Suppressor macrophage treated with lipopolysaccharide for 4 hours (primary cell): ENCODE measurements at places on chromosomes 2 and 18.

DNA sequence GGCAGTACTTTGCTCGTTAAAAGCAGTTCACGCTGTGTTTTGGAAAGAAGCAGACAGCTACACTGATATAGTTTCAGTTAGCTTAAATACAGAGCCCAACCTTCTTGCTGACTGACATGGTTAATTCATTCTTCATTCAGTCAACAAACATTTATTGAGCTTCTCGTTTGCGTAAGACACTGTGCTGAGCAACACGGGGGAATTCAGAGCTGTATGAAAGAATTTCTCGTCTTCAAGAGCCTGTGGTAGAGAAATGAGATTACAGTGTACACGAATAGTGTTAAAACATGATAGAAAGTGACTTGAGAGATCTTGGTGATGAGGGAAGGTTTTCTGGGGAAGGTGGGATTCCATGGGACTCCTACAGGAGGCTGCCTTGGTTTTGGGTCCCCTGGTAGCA lies 44.7 kb downstream of the ADAM23 start:
- DNase-seq, result no peak

DNA sequence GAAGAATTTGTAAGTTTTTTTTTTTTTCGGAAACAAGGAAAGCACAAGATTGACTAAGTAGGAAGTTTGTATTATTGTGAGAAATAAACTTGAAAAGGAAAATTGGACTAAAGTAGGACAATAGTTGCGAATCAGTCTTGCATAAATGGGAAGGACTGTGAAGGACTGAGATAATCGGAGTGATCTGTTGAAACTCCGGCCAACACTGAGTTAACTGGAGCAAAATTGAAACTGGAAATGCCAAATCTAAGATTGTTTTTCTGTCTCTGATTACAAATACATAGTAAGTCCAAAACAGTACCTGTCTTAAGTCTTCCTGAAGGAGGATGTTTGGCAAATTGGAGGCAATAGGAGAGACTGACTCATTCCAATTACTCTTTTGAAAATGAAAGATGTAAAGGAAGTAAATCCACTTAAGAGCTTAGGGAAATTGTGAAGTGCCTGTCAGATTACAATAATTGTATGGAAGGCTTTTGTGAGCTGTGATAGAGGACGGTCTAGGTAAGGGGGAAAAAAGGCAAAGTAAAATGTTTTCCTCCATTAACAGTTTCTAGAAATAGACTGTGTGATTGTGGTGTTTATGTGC lies 204.9 kb upstream of the CYRIA start:
- DNase-seq, result peak; percentile 56

- no peak for DNase-seq
Measured at GRCh38 chr18:55473058-55473457, 114.9 kb downstream of the TCF4 start.

- no peak for DNase-seq
Measured at GRCh38 chr2:236240228-236240990, 23.8 kb downstream of the ASB18 start.

GRCh38 chr2:36809069-36809445 lies 112.5 kb downstream of the VIT start:
- DNase-seq, result no peak

GRCh38 chr2:121282800-121283385 lies 2.1 kb downstream of the TFCP2L1 start:
- DNase-seq, result no peak

DNA sequence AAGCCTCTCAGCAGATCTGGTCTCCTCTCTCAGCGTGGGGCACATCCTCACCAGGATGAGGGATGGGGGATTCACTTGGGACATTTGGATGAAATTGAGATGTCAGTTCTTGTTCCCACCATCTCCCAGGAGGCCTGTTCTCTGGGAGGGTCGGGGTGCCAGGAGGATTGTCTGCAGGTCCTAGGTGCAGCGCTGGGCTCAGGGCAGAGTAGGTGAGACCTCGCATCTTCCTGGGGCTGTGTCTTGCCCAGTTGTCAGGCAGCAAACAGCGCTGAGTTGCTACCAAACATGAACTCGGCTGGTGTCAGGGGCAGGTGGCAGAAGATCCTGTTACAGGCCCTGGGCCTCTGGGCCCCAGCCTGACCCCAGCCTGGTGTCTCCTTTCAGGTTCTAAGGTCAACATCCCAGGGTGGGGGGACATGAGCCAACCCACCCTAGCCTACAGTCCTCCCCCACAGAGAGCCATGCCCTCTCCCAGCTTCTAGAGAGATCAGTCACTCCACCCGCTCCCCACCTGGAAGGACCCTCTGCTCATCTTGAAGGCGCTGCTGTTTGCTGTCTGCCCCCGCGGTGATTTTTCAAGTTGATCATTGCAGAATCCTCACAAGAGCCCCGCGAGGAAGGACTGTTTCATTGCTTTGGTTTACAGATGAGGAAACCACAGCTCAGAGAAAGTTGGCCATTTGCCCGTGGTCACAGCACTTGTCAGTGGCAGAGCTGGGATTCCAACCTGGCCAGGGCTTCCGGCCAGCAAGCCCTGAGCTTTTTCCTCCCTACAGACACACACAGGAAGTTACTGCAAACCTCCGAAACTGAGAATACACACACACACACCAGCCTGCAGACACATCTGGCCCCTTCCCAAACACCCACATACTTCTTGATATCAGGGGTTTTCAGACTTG lies 83.9 kb downstream of the STPG4 start:
- peak; percentile 87 for DNase-seq

- no peak for DNase-seq
Measured at GRCh38 chr2:221533299-221533698, 38.8 kb downstream of the EPHA4 start.

- no peak for DNase-seq
Measured at GRCh38 chr2:212791569-212791968, 253.0 kb upstream of the ERBB4 start.

DNA sequence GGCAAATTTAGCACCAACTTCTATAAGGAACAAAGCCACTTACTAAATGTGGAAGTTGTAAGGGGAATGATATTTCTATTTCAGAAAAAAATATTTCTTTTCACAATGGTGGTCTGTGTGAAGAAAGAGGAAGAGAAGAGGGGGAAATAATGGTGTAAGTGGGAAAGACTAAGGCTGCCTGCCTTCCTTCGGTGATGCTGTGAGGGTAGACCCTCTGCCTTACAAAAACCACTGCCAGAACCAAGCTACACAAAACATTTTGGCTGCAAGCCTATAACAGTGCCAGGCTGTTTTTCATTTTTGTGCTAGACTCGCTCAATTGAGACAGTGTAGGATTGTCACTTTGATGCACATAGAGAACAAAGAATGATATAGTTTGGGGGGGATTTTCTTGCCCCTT lies 286.6 kb downstream of the ZEB2 start:
- no peak for DNase-seq

- DNase-seq, result no peak
Measured at GRCh38 chr2:200000444-200001163, 45.2 kb downstream of the MAIP1 start.

- peak; percentile 36 for DNase-seq
Measured at GRCh38 chr2:149601141-149601796, 13.7 kb upstream of the MMADHC start.

- no peak for DNase-seq
Measured at GRCh38 chr2:230721712-230722111, 9.1 kb downstream of the CAB39 start.

DNA sequence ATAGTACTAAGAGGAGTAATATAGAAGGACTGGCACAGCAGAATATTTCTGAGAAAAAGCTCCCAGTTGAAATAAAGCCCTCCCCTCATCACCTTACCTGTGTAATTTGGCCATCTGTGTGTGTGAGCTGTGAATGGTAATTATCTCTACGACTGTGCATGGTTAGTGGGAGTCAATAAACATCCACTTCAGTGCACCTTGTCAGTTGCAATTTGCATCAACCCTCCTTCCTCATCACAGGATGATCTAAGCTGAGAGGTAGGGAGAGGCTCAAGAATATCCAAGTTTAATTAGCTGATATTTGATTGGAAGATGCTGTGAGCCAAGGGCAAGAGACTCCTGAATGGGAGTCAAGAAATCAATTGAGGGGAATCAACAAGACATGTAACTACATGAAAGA lies 694.9 kb upstream of the KLHL29 start:
- DNase-seq, result no peak

DNA sequence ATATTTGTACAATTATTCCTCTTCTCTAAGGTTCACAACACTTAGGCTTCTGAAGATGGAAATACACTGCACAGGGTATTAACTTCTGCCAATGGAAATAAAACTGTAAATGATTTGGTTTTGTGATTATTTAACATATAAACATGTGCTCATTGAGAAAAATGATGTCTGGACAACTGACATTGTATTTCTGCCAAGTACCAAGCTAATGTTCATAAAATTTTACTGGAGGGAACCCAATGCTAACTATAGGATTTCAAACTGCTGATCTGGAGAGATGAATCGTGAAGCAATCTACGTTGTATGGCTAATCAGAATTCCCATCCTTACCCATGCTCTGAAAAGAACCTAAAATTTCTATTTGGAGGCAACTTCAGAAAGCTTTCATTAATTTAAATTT lies 279.7 kb downstream of the NRXN1 start:
- no peak for DNase-seq

DNA sequence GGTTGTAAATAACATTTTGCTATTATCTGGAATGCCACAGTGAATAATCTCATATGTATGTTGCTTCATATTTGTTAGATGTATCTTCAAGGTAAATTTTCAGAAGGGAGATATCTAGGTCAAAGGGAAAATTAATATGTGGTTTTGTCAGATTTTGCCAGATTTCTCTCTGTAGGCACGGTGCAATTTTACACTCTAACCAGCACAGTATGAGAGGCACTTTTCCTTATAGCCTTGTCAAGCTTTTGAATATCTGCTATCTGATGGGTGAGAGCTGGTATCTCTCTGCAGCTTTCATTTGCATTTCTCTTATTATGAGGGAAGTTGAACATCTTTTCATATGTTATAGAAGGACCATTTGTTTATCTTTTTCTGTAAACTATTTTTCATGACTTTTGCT lies 175.7 kb upstream of the PGAP1 start:
- no peak for DNase-seq

DNA sequence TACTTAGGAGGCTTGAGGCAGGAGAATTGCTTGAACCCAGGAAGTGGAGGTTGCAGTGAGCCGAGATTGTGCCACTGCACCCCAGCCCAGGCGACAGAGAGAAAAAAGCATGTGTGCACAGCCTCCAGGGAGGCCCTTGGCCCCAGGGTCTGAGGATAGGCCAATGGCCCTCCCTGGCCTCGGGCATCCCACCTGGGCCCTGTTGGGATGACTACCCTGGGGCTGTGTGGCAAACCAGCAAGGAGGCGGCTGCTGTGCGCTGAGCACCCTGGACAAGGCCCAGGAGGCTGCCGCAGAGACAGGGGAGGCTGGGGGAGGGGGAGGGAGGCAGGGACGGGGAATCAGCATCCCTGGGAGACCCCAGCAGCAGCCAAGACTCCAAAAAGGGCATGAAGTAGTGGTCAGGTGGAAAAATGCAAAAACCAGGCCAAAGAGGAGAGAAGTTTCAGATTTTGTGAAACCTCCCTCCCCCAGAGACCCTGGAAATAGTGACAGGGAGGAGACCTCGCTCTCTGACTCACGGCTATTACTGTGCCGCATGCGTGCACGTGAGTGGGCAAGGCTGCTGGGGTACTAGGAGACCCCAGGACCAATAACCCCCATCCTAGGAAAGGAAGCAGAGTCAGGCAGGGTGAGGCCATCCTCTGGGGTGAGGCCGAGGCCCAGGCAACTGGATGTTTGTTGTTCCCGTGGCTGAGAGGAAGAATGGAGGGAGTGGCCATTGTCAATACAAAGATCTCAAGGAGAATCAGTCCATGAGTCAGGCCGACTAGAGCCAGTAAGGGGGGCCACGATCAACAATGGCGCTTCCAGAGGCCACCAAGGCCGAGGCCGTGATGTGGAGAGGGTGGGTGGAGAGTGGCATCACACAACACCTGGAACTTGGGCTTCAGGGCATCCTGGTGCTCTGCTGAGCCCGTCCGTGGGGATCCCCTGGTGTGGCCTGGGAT lies 16.0 kb upstream of the B3GNT7 start:
- DNase-seq, result no peak

- peak; percentile 77 for DNase-seq
Measured at GRCh38 chr2:161170958-161171932, 11.0 kb downstream of the TANK start.

- DNase-seq, result no peak
Measured at GRCh38 chr2:107024269-107024668, 138.3 kb upstream of the ST6GAL2 start.

- no peak for DNase-seq
Measured at GRCh38 chr2:171670655-171671054, 16.6 kb upstream of the DYNC1I2 start.

DNA sequence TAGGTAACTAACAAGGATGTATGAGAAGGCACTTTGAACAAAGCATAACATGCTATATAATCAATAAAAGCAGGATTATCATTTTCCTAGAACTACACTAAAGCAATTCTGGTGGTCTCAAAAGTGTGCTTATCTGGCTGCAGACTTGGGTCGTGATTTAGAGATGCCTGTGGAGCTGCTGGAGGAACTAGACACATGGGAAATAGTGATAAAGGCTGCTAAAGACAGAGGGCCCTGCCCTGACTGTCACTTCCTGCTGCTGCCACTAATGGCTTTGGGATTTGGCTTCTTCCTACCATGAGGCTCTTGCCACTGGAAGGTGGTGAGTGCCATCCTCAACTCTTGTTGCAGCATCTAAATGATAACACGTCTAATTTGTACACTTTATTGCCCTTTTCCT lies 22.5 kb downstream of the TMEM178A start:
- DNase-seq, result no peak

GRCh38 chr2:98036349-98037000 lies 40.7 kb upstream of the TMEM131 start:
- no peak for DNase-seq

DNA sequence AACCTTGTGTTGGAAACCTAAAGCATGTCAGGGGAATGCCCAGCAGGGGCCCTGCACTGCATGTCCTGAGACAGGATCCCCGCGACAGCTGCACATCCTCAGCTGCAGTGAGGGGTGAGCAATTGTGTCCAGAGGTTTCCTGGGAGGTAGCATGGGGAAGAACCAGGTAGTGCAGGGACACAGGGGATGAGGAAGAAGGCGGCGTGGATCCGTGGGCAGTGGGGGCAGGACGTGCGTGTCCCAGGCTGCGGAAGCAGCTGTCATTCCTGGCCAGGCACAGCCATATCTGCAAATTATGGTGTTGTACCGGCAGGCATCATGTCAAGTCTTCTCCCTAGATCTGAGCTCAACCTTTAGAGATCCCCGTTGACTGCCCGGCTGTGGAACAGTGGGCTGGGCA lies 238.2 kb upstream of the MYT1L start:
- DNase-seq, result no peak
